ENCODE measurements at places on chromosomes 6 and 20.

GRCh38 chr6:27206806-27207205, 40.7 kb upstream of the PRSS16 start:
- DNase-seq: no peak

GRCh38 chr6:38794682-38795081, 79.6 kb downstream of the DNAH8 start:
- no peak for DNase-seq

- DNase-seq: no peak
Observed at GRCh38 chr6:7008451-7008988, 99.2 kb upstream of the RREB1 start.

GRCh38 chr20:199996-200395, 10.5 kb upstream of the DEFB128 start:
- DNase-seq: no peak

DNA sequence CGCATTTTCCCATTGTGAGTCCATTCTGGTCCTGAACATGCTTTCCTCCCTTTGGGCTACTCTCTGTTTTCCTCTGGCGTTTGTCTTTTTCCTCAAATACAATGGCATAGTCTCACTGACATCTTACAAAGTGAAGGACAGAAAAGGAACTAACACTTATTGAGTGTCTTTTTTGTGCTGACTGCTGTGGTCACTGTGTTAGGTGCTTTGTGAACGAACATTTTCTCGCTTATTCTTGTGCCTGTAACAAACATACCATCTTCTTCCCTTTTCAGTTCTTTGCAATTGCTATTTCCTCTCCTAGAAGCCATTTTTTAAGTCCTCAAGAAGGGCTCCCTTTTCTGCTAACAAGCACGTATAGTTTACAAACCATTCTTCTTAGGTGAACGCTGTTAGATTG, 15.4 kb downstream of the FIG4 start:
- DNase-seq: no peak

GRCh38 chr20:10357974-10358373, 76.0 kb downstream of the MKKS start:
- DNase-seq: no peak

DNA sequence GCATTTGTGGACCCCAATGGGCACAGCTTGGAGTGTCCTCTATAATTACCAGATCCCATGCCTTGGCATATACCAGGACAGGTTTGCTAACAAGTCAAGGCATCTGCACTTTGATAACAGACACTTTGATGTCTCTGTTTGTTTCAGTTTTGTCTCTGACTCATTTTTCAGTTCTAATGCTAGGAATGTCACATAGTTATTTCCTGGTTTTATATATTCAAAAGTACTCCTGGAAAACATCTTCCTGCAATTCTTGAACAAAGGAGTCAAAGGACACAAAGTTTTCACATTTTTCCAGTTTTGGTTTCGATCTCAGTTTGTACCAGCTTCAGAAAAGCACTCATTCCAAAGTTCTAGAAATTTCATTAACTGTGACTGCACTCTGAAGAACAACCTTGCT, 188.1 kb downstream of the FOXC1 start:
- no peak for DNase-seq

DNA sequence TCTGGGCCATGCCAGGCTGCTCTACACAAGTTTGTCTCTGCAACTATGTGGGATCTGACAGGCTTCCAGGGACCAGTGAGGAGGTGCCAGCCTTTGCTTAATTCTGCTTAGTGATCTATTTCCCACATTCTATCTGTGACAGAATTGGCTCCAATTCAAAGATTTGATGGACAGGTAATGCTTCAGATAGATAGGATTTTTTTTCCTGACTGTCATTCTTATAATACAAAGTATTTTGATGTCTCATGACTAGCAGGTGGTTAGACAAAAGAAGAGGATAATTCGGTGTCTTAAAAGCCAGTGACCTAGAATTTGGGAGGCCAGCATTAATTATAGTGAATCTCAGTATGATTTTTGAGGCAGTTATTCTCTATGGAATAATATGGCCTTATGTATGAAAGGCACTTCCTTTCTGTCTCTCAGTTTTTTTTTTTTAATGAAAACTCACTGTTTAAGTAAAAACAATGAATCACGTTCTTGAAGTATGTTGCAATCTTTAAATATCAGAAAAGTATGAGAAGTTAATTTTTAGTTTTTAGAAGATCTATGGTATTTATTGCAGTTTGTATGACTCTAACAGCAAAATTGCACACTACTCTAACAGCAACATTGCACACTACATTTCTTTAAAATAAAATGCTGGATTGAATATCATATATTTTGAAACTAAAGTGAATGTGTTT, 43.7 kb downstream of the TMEM200A start:
- no peak for DNase-seq

- no peak for DNase-seq
Observed at GRCh38 chr6:26576929-26577719, 19.6 kb upstream of the ABT1 start.

DNA sequence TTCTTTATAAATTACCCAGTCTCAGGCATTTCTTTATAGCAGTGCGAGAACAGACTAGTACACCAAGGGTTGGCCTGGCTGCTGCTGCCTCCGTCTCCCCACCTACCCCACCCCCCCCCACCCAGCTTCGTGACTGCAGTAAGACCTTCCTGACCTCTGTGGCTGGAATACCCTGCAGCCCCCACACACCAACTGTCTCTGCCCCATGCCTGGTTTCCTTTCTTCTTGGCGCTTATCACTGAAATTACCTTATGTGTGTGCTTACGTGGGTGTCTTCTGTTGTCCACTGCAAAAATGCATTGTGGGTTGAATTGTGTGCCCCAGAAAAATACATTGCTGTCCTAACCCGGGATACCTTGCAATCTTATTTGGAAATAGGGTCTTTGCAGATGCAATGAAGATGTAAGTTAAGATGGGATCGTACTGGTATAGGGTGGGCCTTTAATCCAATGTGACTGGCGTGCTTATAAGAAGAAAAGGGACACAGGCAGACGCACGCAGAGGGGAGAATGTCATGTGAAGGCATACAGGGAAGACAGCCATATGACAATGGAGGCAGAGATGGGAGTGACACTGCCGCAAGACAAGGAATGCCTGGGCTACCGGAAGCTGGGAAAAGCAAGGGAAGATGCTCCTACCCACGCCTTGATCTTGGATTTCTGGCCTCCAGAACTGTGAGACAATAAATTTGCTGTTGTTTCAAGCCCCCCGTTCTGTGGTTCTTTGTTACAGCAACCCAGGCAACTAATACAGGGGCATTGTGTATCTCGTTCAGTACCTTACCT, 15.4 kb downstream of the SYNJ2 start:
- no peak for DNase-seq

DNA sequence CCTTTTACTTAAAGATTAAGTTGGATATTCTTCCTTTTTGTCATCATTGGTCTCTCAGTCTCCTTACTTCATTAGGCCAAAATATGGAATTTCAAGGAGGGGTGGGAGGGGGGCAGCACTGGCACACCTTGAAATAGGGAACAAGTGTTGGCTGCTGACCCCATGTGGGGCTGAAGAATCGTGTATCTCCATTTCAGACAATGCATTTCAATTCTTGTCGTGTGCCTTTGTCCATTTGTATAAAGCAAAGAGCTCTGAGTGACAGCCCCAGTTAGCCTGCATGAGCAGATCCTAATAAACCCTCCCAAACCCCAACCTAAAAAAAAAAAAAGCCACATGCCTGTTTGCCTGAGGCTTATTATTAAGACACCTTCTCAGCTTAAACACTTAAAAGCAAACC, 1.0 kb upstream of the TFAP2D start:
- DNase-seq: no peak

DNA sequence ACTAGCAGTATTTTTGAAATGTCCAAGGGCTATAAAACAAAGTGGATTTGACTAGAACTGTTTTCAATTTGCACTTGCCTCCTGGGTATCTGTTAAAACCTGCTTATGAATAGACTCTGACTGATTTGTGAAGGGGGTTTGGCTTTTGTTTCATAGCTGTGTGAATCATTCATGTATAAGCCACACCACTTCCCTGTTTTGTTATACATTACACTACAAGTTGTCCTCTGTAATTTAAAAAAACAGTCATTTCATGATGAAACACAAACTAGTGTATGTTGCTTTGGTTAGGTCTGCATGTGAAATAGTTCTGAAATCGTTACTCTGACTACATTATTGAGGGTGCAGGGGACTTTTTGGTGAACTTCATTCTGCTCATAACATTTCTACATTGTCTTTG, 121.7 kb downstream of the NKAIN2 start:
- DNase-seq: no peak

DNA sequence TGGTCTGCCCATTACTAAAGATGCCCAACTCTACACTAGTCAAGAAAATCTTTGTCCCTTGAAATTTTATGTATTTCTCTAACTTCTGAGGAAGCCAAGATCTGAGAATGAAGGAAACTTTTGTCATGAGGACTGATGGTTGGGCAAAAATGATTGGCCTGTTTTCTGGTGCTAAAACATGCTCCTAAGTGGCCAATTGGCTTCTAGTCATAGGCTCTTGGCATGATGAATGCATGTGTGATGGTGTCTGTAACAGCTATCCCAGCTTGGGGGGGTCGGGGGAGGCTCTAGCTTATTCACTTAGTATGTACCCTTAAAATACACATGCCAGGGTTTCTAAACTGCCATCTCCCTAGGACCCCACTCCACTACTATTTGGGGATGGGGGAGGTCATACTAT, 228.6 kb downstream of the ZNF217 start:
- no peak for DNase-seq

- DNase-seq: no peak
Observed at GRCh38 chr6:87747646-87748045, 45.6 kb upstream of the AKIRIN2 start.

DNA sequence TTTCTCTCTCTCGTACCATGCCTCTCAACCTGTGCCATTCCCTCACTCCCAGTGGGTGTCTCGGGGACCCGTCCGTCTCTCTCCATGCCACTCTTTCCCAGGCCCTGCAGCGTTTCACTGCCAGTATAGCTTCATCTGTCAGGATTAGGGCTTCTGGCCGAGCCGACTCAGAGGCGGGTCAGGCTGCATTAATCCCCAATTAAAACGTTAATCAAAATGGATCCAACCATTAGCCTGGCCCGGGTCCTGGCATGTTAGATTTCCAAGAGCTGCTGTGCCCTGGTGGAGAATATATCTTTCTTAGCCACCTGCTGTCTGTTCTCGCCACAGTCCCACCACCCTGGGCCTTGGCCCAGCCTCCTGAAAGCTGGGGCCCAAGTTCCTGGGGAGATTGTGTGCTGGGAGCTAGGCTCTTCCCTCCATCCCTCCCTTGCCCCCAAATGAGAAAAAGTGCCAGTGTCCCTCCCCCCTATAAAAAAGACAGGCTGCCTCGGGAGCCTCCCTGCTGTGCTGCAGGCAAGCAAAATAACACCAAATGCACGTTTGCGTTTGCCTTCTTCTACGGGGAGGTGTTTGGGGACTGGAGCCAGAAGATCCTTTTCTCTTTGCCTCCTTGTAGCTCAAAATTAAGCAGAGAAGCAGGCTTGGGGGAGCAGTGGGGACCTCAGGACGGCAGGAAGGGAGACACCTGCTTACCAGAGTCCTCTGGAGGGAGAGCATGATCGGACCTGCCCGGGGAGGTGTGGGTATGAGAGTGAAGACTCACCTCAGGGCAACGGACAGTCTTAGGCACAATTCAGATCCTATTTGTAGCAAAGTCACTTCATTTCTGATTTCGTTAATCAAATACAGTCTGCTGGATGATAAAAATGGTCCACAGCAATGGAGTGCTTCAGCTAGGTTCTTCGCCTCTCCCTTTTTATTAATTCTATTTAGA, 3.0 kb downstream of the KCNG1 start:
- no peak for DNase-seq

- DNase-seq: no peak
Observed at GRCh38 chr6:164106345-164106769, 691.8 kb downstream of the QKI start.

DNA sequence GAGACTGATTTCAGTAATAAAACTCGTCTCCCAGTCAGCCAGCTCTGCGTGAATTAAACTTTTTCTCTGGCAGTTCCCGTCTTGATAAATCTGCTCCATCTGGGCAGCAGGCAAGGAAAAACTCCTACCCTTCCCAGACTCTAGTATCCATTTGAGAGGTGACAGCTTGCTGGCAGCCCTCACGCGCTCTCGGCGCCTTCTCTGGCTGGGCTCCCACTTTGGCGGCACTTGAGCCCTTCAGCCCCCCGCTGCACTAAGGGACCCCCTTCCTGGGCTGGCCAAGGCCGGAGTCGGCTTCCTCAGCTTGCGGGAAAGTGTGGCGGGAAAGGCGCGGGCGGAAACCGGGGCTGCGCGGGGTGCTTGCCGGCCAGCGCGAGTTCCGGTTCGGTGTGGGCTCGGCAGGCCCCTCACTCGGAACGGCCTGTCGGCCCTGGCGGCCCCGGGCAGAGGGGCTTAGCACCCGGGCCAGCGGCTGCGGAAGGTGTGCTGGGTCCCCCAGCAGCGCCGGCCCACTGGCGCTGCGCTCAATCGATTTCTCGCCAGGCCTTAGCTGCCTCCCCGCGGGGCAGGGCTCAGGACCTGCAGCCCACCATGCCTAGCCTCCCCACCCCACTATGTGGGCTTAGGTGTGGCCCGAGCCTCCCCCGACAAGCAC, 21.8 kb upstream of the GMPR start:
- no peak for DNase-seq

GRCh38 chr6:142693441-142693840, 251.5 kb downstream of the HIVEP2 start:
- no peak for DNase-seq

DNA sequence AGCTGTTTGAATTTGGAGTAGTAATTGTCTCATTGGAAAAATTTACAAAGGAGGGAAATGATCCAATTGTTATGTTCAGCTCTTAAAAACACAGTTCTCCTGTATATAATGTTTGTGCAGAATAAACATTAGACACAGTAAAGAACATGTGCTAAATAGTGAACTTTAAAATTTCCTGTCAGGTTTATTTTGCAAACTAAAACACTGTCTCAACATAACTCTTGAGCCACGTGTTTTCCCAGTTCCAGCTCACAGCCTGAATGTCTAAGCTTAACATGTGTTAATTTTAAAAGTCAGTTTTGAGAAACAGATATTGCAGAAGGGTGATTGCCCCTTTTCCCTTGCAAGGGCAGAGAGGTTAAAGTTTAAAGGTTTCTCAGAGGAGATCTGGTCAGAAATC, 20.6 kb downstream of the EPHA7 start:
- DNase-seq: no peak

- no peak for DNase-seq
Observed at GRCh38 chr6:41457303-41457670, 88.9 kb upstream of the FOXP4 start.

DNA sequence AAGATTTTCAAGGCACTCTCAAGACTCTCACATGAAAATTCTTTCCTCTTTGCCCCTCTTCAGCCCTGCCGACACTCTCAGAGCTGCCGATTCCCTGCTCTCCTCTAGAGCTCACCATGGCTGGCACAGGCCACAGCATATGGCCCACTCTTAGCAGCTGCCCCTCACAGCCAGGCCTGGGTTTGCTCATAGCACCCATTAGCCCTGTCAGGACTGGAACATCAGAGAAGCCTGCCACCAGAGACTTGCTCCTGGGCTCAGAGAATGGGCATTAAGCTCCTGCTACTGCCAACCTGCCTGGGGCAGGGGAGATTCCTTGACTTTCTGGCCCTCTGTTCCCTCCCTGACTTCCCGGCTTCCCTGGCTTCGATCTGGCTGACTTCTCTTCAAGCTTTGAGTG, 96.7 kb downstream of the LRFN2 start:
- no peak for DNase-seq

- no peak for DNase-seq
Observed at GRCh38 chr20:57682184-57683101, 27.4 kb downstream of the PMEPA1 start.
